H9 (cell line): ENCODE measurements at places on chromosomes 16 and 17.

- DNase-seq: no peak
Observed at GRCh38 chr17:8912084-8912981, 44.9 kb upstream of the PIK3R6 start.

DNA sequence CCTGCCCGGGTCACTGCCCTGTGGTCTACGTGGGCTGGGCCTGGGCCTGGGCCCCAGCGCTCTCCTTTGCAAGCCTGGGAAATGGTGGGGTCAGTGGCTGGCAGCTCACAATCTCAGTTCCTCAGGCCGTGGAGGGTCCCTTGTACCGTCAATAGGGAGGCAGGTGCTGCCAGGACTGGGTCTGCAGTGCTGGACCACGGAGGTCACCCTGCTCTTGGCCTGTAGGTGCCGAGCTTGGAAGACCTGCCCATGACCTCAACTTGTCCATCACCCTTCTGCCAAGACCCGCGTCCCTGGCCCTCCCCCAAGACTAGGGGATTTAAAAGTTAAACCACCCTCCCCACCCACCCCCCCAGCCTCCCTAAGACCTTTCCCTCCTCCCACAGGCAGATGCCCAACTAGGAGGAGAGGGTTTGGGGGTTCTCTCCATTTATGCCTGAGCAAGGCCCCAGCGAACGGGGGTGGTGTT, 2.5 kb downstream of the TBX2 start:
- DNase-seq: no peak

- no peak for DNase-seq
Observed at GRCh38 chr17:59512844-59513385, 52.5 kb upstream of the DHX40 start.

- no peak for DNase-seq
Observed at GRCh38 chr17:39165841-39166349, at the start of gene ARL5C. Gene ARL5C, minus strand, starts transcription at chr17:39166161. Its CDS starts 401 bp downstream, at chr17:39165760.

DNA sequence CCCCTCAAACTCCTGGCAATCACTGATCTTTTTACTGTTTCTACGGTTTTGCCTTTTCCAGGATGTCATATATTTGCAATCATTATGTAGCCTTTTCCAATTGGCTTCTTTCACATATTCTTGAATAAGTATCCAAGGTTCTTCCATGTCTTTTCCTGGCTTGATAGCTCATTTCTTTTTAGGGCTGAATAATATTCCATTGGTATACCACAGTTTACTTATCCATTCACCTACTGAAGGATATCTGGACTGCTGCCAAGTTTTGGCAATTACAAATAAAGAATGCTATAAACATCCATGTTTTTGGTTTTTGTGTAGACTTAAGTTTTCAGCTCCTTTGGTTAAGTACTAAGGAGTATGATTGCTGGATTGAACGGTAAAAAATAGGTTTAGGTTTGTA, 16.0 kb downstream of the GPATCH8 start:
- no peak for DNase-seq

- DNase-seq: peak; percentile 83
Observed at GRCh38 chr16:88747588-88748301, 37.3 kb downstream of the PIEZO1 start.

- no peak for DNase-seq
Observed at GRCh38 chr16:27330542-27330941, 16.8 kb downstream of the IL4R start.

GRCh38 chr17:44382917-44383316, 6.5 kb downstream of the ITGA2B start:
- DNase-seq: no peak

- DNase-seq: peak; percentile 27
Observed at GRCh38 chr17:34725008-34725407, 145.6 kb downstream of the TMEM132E start.

GRCh38 chr17:12231355-12231682, 210.6 kb downstream of the MAP2K4 start:
- DNase-seq: no peak

- DNase-seq: no peak
Observed at GRCh38 chr16:68790130-68790761, 53.1 kb upstream of the TANGO6 start.

DNA sequence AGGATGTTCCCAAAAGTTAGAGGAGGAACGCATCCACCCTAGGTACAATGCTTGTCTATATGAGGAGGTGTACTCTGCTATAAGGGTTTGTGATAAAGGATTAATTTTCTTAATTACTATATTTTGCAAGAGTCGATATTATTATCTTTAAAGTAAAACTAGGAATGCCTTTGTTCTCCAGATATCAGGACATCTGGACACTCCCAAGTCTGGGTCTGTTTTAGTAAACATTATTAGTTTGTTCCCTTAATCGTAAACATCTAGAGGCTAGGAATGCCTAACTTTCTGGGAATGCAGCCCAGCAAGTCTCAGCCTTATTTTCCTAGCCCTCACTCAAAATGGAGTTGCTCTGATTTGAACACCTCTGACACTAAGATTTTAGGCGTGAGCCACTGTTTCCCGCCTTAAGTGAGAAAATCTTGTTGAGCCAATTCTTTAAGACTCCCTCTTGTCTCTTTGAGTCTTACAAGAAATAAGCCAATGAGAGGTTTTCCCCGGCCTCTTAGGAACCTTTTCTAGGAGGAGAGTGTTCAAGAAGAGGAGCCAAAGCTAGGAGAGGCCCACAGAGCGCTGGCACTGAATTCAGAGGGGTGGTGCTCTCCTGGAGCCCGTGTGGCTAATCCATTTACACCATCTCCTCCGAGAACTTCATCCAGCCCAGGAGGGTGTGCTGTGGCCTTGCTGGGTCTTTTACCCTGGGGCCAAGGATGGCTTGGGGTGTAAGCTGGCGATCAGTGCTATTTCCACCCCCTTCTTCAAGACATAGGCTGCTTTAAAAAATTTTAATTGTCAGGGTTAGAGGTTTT, 40.9 kb downstream of the SMARCE1 start:
- no peak for DNase-seq

DNA sequence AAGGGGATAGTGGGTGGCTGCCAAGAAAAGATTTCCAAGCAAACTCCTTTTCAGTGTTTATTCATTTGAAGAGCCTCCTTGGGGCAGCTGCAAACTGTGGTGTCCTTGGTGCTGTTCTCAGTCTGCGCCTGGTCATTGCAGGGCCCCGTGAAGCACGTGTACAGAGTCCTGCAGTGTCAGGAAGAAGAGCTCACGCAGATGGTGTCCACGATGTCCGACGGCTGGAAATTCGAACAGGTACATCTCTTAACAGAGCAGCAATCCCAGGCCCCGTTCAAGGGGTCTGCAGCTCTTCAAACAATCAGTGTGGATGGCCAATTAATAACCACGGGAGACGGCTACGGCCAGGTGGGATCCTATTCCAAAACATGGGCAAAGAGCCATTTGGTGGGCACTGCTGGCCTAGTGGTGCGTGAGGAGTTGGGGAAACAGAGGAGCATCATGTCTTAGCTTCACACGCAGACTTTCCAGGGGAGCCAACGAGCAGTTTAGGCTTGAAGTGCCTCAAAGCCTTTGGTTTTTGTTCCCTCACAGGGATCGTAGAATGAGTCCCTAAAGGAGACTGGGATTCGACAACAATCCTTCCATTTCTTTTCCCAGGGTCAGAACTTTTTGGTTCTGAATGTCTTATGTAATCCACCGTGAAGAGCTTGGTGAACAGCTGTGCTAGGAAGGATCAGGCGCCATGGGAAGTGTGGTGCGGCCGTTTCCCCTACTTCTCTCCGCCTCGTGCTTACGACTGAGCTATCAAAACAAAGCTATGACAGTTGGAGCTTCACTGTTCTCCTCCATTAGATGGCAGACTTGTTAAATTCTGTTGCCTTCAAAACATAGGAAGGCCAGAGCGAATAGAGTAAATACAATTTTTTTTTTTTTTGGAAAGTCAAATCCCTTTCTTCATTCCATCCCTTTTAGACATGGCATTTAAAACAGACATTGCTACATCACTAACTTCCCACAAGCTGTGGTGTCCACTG, 12.6 kb downstream of the KCTD2 start:
- no peak for DNase-seq

- DNase-seq: no peak
Observed at GRCh38 chr16:21997697-21998480, 3.0 kb downstream of the PDZD9 start.
